ENCODE measurements at places on chromosomes 5 and 9.

- no peak for DNase-seq
Observed at GRCh38 chr5:169279125-169279524, 21.8 kb downstream of the SLIT3 start.

GRCh38 chr5:175866377-175866907 lies 4.9 kb upstream of the CPLX2 start:
- DNase-seq, result no peak

GRCh38 chr5:32543291-32543690 lies 42.1 kb upstream of the SUB1 start:
- DNase-seq, result no peak

DNA sequence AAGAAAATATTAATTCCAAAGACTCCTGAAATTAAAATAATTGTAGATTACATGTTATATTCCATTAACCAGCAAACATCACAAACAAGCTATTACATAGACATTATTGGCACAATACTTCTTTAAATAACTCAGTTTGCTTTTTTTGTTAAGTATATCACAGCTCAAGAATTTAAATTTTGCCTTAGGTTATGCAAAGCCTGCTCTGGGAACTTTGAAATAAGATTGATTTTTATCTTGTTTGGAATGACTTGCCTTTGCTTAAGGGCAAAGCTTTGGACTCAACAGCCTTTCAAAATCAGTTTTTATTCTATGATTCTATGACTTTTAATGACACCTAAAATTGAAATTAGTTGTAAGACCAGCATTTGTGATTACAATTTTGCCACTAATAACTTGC lies 78.2 kb downstream of the ALDH7A1 start:
- no peak for DNase-seq

- DNase-seq, result no peak
Observed at GRCh38 chr5:180098991-180099732, 27.6 kb upstream of the RNF130 start.

All from NCI-H1417 (cell line).